ENCODE measurements at places on chromosomes 2 and 18. TPM values are rescaled to one million over a fixed set of nuclear protein-coding genes. Genes with fewer than 3 reads are reported as not detected.
A peak's percentile ranks its signal among the peaks of the same experiment; 100 is the strongest.

DNA sequence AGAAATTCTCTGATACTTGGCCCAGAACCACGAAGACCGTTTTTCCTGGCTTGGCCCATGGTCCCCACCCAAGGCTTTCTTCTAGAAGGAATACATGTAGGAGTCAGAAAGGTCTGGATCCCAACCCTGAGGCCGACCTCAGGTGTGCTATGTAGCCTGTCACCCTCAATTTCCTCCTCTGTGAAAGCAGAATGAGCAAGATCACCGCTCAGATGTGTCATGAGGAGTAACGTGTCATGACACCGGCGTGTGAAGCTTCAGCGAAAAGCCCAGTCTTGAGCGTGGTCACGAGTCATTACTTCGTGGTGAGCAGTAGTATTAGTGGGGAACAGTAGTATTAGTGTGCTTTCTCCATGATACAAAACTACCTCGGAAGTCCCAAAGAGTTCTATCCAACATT is 103.4 kb downstream of the ALPK2 start:
- peak; percentile 57 for DNase-seq

- DNase-seq: no peak
These were observed 46.6 kb downstream of the SCN1A start for GRCh38 chr2:166081131-166081632.

- peak; percentile 65 for DNase-seq
These were observed 30.1 kb upstream of the EPC2 start for GRCh38 chr2:148614322-148615049.

Gene ABCG5
- not detected for total RNA-seq
